ENCODE measurements at places on chromosomes 6 and 20.
A peak's percentile ranks its signal among the peaks of the same experiment; 100 is the strongest.

DNA sequence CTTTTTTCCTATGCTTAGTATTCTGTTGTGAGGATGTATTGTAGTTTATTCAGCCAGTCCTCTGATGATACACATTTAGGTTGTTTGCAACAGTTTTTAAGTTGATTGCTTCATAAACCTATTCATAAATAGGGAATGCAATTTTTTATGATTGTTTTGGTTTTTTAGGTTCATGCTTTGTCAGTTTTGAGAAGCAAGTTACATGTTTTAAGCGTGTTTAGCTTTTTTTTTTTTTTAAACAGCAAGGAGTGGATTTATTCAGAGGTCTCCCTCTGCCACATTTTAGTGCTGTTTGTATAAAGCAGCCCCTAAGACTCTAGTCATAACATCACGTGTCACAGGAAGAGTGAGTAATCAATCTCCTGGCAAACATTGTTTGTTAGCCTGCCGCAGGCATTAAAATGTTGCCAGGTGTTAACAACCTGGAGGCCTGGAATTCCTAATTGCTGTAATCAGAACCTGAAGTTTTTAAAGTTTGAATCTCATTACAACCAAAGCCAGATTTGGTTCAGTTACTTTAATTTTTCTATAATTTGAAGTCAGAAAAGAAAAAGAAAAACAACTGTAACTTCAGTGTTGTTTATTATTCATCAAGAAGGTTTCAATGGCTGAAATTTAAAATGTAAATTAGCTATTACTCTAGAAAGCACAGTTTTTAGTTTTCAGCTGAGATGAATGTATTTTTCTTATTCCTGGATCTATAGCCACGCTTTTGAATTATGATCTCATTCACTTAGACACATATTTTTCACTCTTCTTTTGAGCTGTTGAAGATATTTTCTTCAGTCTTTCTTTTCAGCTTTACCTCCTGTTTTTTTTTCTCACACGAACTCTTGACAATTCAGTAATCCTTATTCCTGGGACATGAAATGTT lies 59.2 kb downstream of the KCNS1 start:
- peak; percentile 60 for DNase-seq

GRCh38 chr20:53080969-53081871 lies 109.1 kb downstream of the TSHZ2 start:
- DNase-seq: peak; percentile 43

- no peak for DNase-seq
Measured at GRCh38 chr20:59835448-59836395, 97.7 kb downstream of the SYCP2 start.

DNA sequence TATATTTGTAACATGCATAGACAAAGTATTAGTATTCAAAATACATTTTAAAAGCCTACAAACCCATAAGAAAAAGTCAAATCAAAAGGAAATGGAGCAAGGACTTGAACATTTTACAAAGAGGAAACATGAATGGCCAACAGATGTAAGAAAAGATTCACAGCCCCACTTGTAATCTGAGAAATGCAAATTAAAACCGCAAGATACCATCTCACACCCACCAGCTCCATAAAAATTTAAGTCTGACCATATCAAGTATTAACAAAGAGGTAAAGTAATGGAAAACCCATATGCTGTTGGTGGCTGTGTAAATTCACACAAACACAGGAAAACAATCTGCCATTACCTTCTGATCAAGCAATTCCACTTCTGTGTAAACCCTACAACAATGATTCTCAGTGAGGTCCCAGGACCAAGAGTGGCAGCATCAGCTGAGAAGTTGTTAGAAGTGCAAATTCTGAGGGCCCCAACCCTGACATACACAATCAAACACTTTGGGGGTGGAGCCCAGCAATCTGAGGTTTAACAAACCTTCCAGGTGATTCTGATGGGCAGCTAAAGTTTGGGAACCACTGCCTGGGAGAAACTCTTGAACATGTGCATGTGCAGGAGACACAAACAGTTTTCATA lies 30.9 kb downstream of the BCL2L1 start:
- no peak for DNase-seq

- no peak for DNase-seq
Measured at GRCh38 chr6:21708320-21708580, 114.7 kb downstream of the SOX4 start.

DNA sequence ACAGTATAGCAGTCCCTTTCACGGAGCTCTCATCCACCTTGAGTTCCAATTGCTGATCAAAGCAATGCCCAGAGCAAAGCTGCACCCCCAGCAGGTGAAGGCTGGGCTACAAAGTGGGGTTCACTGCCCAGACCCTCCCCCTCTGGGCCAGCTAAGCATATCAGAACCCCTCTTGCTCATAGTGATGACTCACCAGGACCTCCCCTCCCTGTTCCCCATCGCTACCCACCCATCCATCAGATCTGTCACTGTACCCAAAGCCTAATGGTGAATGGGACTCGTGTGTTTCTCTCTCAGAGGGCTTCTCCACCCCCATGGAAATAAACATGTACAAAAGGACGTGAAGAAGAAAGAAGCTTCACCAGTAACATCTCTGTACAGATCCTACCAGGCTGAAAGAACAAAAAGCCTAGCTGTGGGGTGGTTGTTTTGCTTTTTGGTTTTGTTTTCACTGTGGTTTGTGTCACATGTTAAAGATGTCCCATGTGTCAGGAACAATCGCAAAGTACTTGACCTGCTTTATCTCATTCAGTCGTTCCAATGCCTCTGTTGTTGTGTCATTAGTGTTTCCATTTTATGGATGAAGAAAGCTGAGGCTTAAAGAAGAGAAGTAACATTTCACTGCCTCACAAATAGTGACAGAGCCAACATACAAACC lies 518.5 kb downstream of the CD83 start:
- peak; percentile 56 for DNase-seq

DNA sequence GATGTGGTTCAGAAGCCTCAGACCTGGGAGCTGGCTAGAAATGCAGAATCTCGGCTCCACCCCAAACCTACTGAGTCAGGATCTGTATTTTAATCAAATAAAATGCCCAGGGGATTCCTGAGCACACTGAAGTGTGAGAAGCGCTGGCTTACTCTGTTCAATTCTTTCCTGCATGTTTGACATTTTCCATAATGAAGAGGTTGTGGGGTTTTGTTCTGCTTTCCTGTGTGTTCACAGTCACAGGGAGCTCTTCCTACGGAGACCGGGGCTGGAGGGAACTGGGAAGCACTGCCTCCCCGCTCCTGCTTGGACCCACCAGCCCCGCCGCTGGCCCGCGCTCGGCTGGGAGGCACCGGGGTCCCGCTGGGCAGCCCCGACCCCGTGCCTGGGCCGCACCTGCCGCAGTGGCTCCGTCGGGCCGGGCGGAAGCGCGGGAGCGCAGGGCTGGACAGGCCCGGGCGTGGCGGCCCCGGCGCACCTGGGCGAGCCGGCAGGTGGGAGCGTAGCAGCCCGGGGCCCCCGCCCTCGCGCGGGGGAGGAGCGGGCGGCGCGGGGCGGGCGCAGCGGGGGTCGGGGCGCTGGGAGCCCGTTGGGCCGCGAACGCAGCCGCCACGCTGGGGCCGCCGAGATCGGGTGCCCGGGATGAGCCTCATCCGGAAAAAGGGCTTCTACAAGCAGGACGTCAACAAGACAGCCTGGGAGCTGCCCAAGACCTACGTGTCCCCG lies at the start of gene MAPK13:
MAPK13 (plus strand) TSS at position 573 of the 726 bp plus-strand sequence; CDS start at position 643, 70 bp downstream.
- peak; percentile 24 for DNase-seq

DNA sequence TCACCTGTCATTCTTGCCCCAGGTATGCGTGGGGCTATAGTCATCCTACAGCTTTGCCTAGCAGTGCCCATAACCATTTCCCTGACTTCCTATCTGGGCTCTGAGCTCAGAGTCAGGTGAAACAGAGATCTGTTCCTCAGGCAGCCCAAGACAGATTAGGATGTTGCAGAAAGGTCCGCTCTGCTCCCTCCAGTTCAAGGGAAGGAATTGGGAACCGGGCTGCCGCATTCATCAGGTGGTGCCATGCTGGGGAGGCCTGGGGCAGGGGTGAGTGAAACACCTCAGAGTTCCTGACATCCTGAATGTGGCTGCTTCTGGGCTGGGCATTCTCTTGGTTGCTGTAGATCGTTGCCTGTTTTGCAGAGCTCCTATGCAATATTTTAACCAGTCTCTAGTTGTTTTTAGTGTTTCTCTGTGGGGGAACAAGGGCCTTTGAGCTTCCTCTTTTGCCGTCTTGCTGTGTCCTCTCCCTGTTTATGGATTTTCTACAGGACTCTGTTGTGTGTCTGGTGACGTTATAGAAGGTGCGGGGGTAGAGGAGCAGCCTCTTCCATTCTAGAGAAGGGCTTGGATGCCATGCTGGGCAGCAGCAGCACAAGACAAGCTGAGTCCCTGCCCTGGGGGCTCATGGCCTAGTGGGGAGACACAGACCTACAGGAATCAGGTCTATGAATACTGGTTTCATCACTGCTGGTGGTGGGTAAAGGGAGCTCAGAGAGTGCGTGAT lies 9.2 kb downstream of the ENTPD6 start:
- no peak for DNase-seq

- DNase-seq: no peak
Measured at GRCh38 chr20:61535091-61535490, 283.0 kb downstream of the CDH4 start.

DNA sequence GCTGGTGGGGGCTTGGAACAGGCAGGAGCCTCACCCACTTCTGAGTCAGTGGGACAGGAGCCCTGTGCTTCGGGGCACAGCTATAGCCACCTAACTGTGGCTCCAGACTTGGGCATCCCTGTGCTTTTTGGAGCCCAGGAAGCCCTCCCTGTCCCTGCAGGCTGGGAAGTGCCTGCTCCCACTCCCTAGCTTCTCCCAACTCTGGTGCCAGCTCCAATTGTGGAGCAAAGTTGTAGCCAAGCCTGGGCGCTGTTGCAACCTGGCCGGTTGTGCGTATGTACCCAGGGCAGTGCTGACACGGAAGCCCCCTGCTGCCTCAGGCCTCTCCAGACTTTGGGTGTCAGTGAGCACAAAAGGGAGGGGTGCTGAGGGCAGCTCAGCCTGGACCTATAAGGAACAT lies 601.7 kb upstream of the GJE1 start:
- no peak for DNase-seq

GRCh38 chr6:113854531-113855499 lies 2.3 kb upstream of the MARCKS start:
- peak; percentile 9 for DNase-seq

DNA sequence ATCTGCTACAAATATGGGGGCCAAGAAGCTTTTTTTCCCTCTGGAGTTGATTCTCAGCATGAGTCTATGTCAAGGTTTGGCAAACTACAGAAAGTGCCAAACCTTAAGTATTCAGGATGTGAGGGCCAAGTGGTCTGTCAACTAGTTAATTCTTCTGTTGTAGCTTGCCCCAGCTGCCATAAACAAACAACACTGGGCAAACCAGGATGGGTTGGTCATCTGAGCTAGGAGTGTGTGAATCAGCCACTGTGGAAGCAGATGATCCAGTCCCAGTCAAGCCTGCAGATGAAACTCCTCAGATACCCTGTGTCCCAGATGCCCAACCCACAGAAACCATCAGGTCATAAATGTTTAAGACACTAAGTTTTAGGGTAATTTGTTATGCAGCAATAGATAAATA lies 103.0 kb upstream of the MOCS1 start:
- DNase-seq: no peak

DNA sequence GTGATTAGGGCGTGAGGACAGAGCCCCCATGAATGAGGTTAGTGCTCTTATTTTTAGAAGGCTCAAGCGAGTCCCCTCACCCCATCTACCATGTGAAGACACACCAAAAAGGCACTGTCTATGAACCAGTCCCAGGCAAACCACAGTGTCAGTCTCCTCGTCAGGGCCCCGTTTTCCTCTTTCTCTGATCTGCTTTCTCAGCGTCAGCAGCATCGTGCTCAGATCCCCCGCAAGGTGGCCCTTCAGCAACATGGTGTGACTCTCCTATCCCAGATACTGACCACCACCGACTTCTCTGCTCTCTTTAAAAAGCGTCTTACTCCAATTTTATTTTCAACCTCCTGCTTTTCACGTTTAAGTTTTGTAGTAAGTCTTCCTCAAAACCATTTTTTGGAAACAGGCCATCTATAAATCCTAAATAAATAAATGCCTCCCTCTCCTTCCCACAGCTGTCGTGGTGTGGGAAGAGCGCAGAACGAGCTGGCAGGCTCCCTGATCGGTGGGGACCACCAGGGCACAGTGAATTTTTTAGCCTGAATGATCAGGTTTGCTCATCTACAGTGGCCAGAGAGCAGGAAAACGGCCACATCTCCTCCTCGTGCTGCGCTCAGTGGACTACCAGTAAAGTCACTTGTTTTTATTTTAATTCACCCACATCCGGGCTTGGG lies 113.1 kb downstream of the BMP7 start:
- DNase-seq: no peak

- peak; percentile 88 for DNase-seq
Measured at GRCh38 chr6:106117579-106117978, 31.4 kb downstream of the PRDM1 start.

GRCh38 chr6:44045672-44046015 lies 81.6 kb downstream of the MRPL14 start:
- DNase-seq: no peak

DNA sequence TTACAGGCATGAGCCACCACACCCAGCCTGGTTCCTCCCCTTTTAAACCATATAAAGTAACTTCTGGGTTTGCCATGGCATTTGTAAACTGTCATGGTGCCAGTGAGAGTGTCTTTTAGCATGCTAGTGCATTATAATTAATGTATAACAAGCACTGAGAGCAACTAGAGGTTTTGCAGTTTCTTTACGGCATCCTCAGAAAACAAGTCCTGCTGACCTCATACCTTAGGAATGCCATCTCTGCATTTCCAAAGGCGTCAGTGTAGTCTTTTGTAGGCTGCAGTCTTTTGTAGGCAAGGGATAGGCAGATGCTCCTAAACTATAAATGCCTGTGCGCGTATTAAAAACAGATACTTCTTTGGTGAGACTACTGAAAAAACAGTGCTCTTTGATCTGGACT lies 75.0 kb upstream of the EZR start:
- no peak for DNase-seq

DNA sequence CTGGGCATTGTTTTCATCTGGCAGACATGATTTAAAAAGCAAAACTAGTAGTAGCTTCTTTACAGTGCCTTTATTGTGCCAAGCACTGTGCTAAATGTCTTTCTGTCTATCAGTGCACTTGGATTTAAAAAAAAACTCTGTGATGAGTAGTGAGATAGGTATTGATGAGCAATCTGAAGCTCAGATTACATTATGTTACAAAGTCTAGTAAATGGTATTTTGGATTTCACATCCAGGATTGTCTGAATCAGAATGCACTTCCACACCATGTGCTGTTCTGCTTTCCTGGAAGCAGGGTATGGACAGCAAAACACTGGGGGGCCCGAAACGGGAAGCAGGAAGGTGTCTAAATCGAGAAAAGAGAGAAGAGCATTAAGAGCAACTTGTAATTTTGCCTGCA lies 103.4 kb upstream of the CCN2 start:
- DNase-seq: no peak

GRCh38 chr6:4603856-4604369 lies 172.3 kb upstream of the CDYL start:
- no peak for DNase-seq

- peak; percentile 67 for DNase-seq
Measured at GRCh38 chr6:166958926-166959861, 2.8 kb upstream of the RNASET2 start.

- no peak for DNase-seq
Measured at GRCh38 chr6:34526241-34526972, 29.7 kb downstream of the SPDEF start.

- no peak for DNase-seq
Measured at GRCh38 chr6:68976260-68976659, 341.2 kb downstream of the ADGRB3 start.
